ENCODE measurements at places on chromosomes 6 and 20.

DNA sequence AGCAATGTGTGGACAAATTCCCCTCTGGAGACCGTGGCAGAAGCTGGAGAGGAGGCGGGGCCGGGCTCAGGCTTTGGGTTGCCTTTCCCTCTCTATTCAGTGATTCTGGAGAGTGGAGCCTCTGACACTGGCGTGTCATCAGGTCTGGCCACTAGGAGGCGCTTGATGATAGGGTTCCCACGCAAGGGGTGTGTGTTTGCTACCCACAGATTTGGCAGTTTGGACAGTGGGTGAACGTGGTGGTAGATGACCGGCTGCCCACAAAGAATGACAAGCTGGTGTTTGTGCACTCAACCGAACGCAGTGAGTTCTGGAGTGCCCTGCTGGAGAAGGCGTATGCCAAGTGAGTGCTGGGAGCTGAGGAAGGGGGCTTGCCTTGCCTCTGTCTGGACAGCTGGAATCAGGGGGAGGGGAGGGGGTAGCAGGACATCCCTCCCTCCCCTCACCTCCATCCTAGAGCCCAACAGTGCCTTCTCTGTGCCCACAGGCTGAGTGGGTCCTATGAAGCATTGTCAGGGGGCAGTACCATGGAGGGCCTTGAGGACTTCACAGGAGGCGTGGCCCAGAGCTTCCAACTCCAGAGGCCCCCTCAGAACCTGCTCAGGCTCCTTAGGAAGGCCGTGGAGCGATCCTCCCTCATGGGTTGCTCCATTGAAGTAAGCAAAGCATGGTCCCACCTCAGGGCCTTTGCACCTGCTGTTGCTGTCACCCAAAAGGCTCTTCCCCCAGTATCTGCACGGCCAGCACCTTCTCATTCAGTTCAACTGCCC, 14.3 kb downstream of the CAPN11 start:
- DNase-seq: no peak

GRCh38 chr6:15691250-15691869, 28.5 kb upstream of the DTNBP1 start:
- peak; percentile 62 for DNase-seq

- peak; percentile 22 for DNase-seq
Measured at GRCh38 chr6:41367700-41368099, 32.3 kb downstream of the NCR2 start.

GRCh38 chr6:3124667-3125066, 6.2 kb downstream of the BPHL start:
- no peak for DNase-seq

- peak; percentile 51 for DNase-seq
Measured at GRCh38 chr6:37103169-37104039, 66.5 kb upstream of the PIM1 start.

DNA sequence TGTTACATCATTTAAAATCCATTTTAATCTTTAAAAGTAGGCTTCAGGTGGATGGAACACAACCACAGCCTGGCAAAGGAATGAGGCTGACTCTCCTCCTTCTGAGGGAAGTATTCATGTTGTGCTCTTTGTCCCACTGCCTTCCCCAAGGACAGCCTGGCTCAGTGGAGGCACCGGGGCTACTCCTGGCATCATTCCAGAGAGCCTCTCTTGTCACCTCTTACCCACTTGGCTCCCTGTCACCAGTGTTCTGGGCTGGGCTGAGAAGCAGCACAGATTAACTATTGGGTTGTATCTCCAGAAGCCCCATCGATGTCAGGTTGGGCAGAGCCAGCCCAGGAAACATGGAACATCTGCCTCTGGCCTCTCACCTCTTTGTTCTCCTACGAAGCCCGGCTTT, 10.7 kb upstream of the TP53INP2 start:
- no peak for DNase-seq

DNA sequence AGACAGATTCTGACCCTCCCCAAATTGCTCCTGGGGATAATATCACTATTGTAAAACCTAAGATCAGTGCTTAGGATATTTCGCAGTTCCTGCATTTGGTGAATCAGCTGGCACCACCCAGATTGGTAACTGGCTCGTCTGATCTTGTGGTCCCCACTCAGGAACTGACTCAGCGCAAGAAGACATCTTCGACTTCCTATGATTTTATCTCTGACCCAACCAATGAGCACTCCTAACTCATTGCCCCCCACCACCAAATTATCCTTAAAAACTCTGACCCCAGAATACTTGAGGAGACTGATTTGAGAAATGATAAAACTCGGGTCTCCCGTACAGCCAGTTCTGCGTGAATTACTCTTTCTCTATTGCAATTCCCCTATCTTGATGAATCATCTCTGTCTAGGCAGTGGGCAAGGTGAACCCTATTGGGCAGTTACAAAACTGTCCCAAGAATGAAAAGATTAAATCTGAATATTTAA, 55.7 kb upstream of the PRND start:
- no peak for DNase-seq

GRCh38 chr20:58895448-58896180, 43.1 kb downstream of the GNAS start:
- DNase-seq: no peak

DNA sequence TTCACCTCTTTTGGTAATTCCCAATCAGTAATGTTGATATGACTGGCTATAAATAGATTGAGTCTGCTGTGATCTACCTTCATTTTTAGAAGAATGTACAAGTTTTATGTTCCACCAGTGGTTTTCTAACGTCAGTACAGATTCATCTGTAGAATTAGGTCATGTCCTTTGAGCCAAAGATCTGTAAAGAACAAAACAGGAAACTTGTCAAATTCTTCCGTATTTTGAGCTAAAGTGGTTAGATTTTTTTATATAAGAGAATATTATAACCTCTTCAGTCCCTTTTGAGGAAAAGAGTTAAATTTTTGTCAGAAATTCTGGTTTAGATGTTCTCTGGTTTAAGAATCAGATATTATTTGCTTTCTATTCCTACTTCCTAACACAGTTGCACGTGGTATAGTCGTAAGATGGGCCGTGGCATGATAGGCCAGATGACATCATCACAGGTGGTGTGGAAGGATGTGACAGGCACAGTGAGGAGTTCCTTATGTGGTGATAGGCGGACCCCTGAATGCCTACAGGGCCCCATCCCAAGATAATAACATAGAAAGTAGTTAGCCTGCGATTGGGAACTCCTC, 62.3 kb downstream of the SNX9 start:
- no peak for DNase-seq

DNA sequence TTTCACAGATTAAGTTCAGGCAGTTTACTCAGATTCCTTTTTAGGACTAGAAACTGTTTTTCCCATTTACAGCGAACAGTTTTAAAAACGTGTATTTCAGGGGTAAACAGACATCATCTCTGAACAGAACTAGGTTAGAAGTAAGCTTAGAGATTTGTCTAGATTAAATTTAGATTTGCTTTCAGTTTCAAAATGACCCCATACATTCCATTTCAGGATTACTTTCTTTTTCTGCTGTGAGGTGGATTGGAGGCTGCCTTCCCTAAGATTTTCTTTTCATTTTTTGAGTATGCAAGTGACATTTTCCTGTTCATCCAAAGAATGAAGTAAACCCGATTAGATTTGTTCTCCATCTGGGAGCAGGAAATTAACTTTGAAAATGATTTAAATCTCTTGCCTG, 747.2 kb downstream of the KHDRBS2 start:
- DNase-seq: no peak

DNA sequence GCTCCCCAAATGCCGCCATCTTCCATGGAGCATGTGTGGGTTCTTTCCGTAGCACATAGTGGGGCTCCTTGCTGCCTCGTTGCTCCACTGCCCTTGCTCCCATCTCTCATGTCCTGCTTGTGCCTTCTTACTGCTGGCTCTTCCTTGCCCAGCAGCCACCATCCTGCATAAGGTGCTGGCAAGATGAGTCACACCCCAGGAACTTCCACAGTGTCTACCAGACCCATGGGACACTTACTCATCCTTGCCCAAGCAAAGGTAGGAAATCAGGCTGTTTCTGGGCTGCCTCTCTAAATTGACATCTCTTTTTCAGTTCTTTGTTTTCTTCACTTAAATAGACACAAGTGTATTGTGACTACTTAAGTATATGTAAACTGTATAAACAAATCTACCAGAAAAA, 39.4 kb upstream of the RGS17 start:
- DNase-seq: no peak

- no peak for DNase-seq
Measured at GRCh38 chr6:138592749-138593123, 93.4 kb upstream of the NHSL1 start.

GRCh38 chr6:88517737-88518136, 351.6 kb upstream of the CNR1 start:
- DNase-seq: no peak

GRCh38 chr20:4465212-4465611, 256.5 kb upstream of the PRND start:
- no peak for DNase-seq

DNA sequence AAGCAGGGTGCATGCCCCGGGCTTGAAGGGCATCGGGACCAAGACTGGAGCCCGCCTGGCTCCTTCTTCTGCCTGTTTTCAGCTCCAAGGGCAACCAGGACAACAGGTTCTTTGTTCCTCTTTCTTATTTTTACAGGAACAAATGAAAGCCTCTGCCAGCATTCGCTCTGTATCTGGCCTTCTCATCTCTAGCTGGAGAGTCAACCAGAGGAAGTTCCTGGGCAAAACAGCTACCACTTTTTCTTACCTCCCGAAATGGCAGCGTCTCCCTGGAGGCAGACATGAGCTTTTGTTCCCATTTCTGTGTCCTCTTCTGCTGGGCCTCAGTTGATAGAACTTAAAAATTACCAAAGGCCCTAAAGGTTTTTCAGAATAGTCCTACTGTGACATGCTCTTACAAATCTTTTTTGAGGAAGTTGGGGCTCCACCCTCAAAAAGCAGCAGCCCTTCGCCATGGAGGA, 74.1 kb upstream of the NAA20 start:
- DNase-seq: no peak

GRCh38 chr6:150615967-150616366, 16.3 kb downstream of the PLEKHG1 start:
- no peak for DNase-seq

DNA sequence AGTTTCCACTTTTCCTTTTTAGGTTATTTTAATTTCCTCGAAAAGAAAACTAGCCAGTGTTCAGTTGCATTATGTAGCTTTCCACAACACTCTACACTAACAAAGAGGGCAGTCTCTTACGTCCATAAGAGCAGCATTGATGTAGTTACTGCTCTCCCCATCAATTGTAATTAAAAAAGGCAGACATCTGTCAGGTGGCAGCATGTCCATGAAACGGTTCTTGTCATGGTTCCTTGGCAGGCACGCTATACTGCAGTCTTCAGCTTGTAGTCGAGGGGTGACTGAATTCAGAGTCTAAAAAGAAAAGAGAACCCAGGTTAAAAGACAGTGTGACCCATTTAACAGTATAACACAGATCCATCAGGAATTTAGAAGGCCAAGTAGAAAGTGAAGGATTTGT, 80.1 kb upstream of the THEMIS start:
- no peak for DNase-seq
